ENCODE measurements at places on chromosomes 16 and 17. TPM values are rescaled to one million over a fixed set of nuclear protein-coding genes. Genes with fewer than 3 reads are reported as not detected.

- H3K27ac ChIP-seq: no peak overlapping the region
- no peak overlapping the region for H3K4me3 ChIP-seq
- no peaks in the 10 kb centered on the region for H3K36me3 ChIP-seq
- no peaks in the 10 kb centered on the region for H3K4me1 ChIP-seq
Observed at GRCh38 chr16:8569650-8570346, 20.5 kb downstream of the TMEM114 start.

The C17orf100 gene
- 3.7 TPM for total RNA-seq

DNA sequence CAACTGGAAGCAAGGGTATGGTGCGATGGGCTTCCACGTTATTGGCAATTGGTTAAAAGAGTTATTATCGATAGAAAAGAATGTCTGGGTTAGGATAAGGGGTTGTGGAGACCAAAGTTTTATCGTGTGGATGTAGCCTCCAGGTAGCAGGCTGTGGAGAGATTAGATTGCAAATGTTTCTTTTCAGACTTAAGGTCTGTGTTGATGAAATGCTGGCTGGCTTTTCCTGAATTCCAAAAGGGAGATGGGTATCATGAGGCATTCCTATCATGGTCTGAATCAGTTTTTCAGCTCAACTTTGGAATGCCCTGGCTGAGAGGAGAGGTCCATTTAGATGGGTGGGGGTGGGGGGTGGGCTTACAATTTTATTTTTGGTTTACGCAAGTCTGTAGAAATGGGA lies 395.0 kb upstream of the RBFOX1 start:
- H3K36me3 ChIP-seq: no peaks in the 10 kb centered on the region
- no peaks in the 10 kb centered on the region for H3K4me1 ChIP-seq
- no peak for DNase-seq
- H3K27me3 ChIP-seq: no peaks in the 10 kb centered on the region
- H3K4me3 ChIP-seq: no peak overlapping the region

- DNase-seq: no peak
- H3K4me3 ChIP-seq: no peak overlapping the region
- H3K27ac ChIP-seq: no peak overlapping the region
- H3K4me1 ChIP-seq: peaks cover 6% of the 10 kb centered on the region
- no peaks in the 10 kb centered on the region for H3K27me3 ChIP-seq
Observed at GRCh38 chr16:16924613-16925012, 545.7 kb downstream of the NPIPA7 start.

The ANKS4B gene
- total RNA-seq: not detected

Data from cardiac muscle cell (in vitro differentiated cells and primary cell).